BE2C (cell line): ENCODE measurements at places on chromosomes 13 and 19.

GRCh38 chr13:105363261-105364190 lies 1171.9 kb downstream of the EFNB2 start:
- DNase-seq, result peak; percentile 29

DNA sequence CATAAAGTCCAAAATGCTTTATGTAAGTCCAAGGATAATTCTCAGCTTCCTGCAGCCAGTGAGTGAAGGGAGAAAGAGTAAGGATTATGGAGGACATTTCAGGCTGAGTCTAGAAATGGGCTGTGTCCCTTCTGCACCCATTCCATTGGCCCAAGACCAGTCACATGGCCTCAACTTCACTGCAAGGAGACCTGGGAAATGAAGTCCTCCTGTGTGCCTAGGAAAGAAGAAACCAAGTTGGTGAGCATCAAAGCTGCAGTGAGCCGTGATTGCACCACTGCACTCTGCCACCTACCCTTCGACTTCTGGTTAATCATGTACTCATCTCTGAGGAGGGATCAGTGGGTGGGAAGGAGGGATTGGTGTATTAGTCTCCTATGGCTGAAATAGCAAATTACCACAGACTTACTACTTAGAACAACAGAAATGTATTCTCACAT lies 3.6 kb upstream of the CD37 start:
- peak; percentile 35 for DNase-seq

- no peak for DNase-seq
Measured at GRCh38 chr13:99722931-99723330, 221.7 kb downstream of the TM9SF2 start.

- no peak for DNase-seq
Measured at GRCh38 chr13:90623318-90624011, 724.0 kb upstream of the MIR17HG start.

- peak; percentile 12 for DNase-seq
Measured at GRCh38 chr19:45154064-45154827, 6.5 kb downstream of the NKPD1 start.

- no peak for DNase-seq
Measured at GRCh38 chr13:20942938-20943559, 40.5 kb upstream of the XPO4 start.

DNA sequence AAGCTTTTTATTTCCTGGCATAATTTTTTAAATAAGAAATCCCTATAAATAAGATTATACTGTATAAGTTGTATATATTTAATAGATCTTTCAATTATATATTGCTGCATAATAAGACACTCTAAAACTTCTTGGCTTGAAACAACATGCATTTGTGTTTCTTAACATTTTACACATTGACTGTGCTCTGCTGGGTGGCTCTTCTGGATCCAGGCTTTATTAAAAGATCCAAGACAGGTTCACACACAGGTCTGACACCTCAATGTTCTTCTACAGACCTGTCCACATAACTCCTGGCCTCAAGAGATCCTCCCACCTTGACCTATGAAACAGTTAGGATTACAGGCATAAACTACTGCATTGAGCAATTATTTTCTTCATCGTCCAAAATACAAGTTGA lies 77.6 kb upstream of the PCDH17 start:
- DNase-seq, result no peak

- no peak for DNase-seq
Measured at GRCh38 chr13:48542138-48542537, 9.3 kb upstream of the RCBTB2 start.

GRCh38 chr13:105139048-105139379 lies 1396.4 kb downstream of the EFNB2 start:
- no peak for DNase-seq

DNA sequence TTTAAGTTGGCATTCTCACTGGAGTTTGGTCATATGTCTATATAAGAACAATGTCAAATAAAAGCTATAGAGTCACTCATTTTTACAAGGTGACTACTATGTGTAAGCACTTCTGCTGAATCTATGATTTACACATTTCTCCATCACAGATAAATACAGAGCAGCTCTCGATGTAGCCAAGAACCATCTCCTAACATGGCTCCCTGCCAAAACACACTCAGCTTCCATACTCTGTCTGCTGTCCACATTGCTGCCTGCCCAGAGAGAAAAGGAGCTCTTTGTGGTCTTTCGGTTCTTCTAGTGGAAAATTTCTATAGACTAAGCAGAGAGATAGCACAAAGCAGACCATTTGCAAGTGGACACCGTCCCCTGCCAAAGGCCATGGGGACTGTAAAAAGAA lies 190.9 kb upstream of the KLF12 start:
- peak; percentile 69 for DNase-seq

- DNase-seq, result no peak
Measured at GRCh38 chr13:91158017-91158395, 189.5 kb upstream of the MIR17HG start.

DNA sequence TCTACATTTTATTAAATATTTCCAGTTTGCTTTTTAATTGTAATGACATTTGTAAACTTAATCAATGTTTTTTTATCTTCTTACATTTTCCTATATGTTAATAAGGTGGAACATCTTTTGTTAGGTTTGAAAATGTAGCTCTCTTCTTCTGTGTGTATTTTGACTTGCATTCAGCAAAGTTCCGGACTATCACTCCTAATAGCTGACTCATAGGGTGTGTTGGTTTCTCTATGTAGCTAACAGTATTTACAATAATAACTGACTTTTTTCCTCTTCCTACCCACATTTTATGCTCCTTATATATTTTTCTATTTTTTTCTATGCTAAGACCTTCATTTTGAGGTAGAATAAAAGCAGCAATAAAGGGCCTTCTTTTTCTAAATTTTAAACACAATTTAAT lies 28.1 kb downstream of the MYO16 start:
- no peak for DNase-seq

DNA sequence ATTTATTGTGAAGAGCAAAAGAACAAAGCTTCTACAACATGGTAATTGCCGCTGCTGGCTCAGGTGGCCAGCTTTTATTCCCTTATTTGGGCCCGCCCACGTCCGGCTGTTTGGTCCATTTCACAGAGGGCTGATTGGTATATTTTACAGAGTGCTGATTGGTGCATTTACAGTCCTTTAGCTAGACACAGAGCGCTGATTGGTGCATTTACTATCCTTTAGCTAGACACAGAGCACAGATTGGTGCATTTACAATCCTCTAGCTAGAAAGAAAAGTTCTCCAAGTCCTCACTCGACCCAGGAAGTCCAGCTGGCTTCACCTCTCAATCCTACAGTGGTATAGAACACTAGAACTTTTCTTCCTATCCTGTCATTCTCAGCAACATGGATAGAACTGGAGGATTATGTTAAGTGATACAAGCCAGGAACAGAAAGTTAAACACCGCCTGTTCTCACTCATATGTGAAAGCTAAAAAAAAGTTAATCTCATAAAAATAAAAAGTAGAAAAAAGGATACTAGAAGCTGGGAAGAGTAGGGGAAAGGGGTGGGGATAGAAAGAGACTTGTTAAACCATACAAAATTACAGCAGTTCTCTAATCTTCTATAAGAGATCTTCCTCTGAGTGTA lies 33.6 kb upstream of the FARP1 start:
- no peak for DNase-seq

DNA sequence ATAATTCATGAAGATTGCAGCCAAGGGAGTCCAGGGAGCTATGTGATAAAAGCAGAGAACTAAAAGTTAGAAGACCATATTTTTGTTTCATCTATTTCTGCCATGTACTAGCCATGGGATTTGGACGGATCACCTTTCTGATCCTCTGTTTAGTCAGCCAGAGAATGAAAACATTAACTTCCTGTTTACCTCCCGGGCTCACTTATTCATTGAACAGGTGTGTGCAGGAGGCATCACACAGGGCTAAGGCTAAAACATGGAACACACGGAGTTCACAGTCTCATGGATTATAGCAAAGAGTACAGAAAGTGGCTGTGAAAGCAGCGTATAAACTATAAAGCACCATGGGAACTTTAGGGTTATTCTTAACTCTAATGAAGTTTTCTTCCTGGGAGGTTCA lies 96.8 kb downstream of the GPR12 start:
- no peak for DNase-seq

- no peak for DNase-seq
Measured at GRCh38 chr19:4069331-4069959, 2.7 kb upstream of the ZBTB7A start.

DNA sequence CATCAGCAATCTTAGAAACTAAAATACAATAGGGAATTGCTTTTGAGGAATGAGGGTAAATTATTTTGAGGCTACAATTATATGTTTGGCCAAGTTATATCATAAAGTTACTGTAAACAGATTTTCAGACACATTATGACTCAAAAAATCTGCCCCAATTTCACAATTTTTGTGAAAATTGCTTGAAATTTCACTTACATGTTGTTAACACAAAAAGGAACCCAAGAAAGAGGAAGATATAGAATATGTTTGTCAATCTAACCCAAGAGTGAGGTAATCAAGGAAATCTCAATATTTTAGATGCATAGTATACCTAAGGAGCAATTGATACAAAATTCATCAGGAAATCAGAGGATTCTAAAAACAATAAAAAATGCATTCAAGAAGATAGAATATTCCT lies 73.9 kb upstream of the FNDC3A start:
- no peak for DNase-seq

GRCh38 chr13:110353339-110353977 lies 46.4 kb downstream of the COL4A2 start:
- DNase-seq, result no peak

DNA sequence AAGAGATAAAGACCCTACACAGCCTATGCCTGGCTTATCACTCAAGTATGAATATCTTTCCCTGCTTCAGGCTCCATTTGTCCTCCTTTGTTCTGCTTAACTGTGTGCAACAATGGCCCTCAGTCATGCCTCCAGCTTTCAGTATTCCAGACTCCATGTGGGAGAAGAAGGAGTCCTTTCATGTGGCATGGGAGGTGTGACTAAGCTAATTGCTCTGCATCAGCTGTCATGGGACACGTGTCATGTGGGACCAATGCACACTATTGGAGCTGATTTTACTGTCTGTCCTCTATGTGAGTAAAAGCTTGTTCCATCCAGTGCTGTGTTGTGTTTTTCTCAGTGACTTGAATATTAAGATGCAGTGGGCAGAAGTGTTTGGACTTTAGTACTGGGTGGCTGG lies 1198.3 kb downstream of the OLFM4 start:
- DNase-seq, result no peak

GRCh38 chr19:13841086-13841961 lies 35.6 kb upstream of the NANOS3 start:
- peak; percentile 60 for DNase-seq

- no peak for DNase-seq
Measured at GRCh38 chr13:43206838-43207237, 183.5 kb downstream of the DNAJC15 start.

DNA sequence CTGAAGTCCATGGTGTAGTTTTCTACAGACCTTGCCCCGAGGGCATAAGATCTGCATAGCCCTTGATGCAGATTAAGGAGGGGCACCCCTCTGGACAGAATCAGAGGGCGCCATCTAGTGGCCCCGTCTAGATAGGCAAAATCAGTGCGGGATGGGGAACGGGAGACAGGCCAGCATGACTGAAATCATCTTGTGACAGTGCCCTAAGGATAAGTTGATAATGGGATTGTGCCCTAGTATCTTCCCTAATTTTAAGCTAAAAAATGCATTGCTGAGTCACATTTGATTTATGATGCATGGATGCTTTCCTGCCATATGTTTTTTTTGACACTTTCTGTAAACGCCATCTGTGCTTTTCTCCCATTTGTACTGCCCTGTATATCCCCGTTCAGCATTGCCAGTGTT lies 19.0 kb upstream of the GPI start:
- DNase-seq, result peak; percentile 86

- peak; percentile 73 for DNase-seq
Measured at GRCh38 chr19:17246681-17247425, 1.1 kb upstream of the NR2F6 start.

DNA sequence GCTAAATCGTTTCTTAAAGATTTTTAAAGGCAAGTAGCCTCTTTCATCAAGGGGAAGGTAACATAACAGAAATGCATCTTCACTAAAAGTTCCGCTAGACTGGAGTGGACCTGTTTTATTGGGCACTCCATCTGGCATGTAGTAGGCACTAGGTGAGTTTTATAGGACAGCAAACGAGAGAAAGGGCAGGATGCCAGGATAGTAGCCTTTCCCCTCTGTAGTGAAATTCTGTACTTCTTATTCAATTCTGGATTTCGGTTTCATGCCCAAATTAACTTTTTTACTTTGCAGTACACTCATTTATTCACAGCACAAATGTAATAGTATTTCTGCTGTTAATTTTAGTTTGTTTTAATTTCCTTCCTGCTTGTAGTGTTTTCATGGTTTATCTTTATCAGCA lies 45.2 kb downstream of the GPR180 start:
- DNase-seq, result no peak

GRCh38 chr19:33297401-33298145 lies 4.8 kb downstream of the CEBPA start:
- no peak for DNase-seq

DNA sequence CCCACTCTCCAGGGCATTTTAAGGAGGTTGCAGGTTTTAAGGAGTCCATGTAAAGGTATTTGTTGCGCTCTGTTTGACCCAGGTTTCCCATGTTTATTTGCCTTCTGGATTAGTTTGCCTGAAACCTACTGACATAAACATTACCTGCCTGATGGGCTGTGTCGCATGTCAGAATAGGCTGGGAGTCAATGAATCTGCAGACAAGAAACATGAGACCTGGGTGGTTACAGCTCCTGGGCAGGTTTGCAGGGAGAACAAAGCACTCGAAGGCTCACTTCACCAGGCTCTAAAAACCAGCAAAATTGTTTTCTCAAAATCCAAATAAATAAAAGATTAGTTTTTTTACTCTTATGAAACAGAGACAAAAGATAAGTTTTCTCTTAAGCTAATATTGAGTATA lies 114.4 kb upstream of the SERTM1 start:
- DNase-seq, result no peak

DNA sequence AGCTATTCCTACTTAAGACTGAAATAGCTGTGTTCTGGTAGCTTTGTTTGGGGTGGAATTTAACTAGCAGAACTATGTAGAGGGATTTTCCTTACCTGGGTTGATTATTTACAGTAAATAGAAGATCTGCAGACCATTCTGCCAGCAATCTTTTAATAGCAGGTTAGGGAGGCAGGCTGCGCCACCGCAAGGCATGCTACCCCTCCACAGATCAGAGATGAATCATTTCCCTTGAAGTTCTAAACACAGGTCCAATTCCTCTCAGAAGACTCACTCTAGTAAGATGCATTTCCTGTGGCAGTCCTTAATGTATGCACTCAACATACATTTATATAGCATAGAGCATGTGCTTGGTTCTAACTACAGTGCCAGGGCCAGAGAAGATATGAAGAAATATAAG lies 109.0 kb downstream of the TNFRSF19 start:
- DNase-seq, result no peak

- no peak for DNase-seq
Measured at GRCh38 chr13:46106839-46107371, 2.1 kb upstream of the CPB2 start.

DNA sequence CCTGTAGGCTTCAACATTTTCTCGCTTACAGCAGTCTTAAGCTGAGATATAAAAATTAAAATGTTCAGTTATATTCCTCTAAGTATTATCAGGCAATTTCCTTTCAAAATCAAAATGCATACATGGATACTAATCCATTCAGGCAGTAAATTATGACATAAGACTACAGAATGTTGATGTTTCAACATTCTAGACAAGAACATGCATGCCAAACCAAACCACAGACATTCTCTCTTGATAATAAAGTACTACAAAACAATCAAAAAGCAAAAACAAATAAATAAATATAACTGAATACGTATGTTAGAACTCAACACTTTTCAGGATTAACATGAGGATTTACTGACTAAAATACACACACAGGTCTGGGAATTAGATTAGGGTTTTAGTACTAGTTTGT lies 7.7 kb downstream of the DIS3 start:
- DNase-seq, result no peak
